HT1080 (cell line): ENCODE measurements at places on chromosomes 11 and 22.

DNA sequence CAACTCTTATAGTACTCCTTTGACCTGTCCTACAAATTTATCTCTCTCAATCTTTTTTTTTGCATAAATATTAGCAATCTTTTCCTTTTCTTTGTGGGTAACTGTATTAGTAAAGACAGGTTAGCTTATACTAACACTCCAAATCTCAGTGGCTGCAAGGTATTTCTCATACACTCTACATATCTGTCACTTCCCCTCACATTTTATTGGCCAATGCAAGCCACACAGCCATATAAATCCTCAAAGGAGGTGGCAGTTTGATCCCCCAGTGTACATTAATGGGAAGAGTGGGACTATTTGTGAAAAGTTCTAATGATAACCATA is 42.6 kb upstream of the EED start:
- DNase-seq: no peak

DNA sequence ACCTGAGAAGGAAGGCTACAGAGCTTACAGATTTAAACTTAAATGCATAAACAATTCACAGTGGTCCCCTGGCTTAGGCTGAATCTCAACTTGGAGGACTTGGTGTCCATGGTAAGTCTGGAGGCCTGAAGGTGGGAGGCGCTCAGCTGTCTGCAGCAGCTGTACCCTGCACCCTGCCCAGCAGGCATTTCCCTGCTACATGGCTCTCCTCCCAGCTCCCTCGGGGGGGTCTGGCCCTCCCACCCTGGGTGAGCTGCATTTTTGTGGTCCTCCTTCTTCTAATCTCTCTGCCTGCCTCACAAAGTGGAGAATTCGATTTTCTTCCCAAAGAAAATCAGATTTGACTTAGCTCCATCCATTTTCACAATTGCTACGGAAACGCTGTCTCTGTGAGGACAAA is 273.2 kb downstream of the KIRREL3 start:
- no peak for DNase-seq

GRCh38 chr22:50316114-50317065 is 8.9 kb upstream of the PLXNB2 start:
- no peak for DNase-seq

GRCh38 chr11:124586238-124586860 is 16.6 kb downstream of the OR8A1 start:
- DNase-seq: peak; percentile 50

- no peak for DNase-seq
These were observed 45.7 kb downstream of the TTC17 start for GRCh38 chr11:43404406-43404805.

GRCh38 chr22:37284805-37285355 is 2.6 kb downstream of the CYTH4 start:
- DNase-seq: no peak

- no peak for DNase-seq
These were observed 172.7 kb downstream of the FAT3 start for GRCh38 chr11:92397221-92397755.

- DNase-seq: no peak
These were observed 15.0 kb upstream of the PIWIL3 start for GRCh38 chr22:24789516-24789915.

DNA sequence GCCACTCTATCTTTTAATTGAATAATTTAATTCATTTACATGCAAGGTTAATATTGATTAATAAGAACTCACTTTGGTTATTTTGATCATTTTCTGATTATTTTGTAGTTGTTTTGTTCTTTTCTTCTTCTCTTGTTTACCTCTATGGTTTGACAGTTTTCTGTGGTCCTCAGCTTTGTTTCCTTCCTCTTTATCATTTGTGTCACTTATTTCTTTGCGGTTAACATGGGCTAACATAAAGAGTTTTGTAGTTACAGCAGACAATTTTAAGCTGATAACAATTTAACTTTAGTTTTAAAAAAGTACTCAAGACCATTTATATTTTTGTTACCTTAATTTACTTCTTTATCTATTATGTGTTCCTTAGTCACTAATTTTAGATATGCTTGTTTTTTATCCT is 1032.8 kb upstream of the RAG2 start:
- DNase-seq: no peak

- DNase-seq: no peak
These were observed 24.1 kb downstream of the MS4A10 start for GRCh38 chr11:60809249-60809648.

DNA sequence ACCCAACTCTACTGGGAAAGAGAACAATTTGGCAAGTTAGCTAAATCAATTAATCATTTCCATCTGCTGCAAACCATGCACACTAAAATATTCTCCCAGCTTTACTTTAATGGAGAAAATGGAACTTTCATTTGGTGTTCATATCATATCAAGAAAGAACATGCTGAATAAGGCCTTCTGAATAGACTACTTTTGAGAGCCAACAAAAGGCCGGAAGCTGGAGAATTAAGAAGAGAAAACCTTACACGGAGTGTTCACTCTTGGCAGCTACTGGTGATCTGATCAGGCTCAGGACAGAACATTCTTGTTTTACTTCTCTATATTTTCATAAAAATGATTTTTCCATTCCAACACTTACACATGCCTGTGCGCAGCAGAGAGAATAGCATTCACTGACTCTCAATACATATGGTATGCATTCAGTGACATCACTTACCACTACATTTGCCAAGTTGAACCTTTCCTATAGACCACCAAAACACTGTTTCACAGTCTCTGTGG is 165.3 kb downstream of the TTC28 start:
- DNase-seq: no peak

GRCh38 chr11:123371506-123372297 is 58.4 kb upstream of the GRAMD1B start:
- DNase-seq: no peak

- DNase-seq: no peak
These were observed 30.8 kb upstream of the POU2AF1 start for GRCh38 chr11:111409915-111410314.
